NCI-H1417 (cell line): ENCODE measurements at places on chromosomes 2 and 18.

- DNase-seq, result no peak
Observed at GRCh38 chr2:185245216-185245615, 493.4 kb upstream of the FSIP2 start.

DNA sequence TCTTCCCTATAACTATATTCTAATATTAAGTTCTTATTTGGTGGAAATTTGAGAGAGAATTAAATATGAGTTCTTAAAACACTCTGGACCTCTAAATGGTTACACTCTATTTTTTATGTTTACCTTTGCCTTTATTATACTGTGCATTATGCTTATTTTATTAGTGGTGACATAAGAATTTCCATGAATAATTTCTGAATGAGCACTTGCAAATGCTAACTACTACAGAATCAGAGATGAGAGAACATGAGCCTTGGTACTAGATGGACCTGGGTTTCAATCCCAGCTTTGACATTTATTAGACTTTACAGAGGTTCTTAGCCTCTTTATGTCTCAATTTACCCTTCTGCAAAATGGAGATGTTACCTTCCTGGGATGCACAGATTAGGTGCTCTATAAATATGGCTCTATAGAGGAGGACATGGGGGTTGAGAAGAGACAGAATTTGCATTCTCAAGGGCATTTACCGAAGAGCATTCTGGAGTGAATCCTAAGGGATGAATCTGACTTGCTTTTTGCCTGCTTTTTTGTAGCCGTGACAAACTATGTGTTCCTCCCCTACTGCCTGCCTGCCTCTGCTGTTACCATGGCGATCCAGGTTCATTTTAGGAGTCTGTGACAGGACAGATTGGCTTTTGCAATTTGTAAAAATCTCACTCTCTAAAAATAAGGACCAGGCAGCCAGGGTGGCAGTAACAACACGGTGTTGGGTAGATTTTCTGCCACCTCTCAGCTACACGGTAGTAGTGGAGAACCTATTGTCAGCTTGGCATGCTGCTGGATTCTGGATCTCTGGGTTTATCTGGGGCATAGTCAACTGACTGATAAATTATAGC is 20.7 kb upstream of the CNRIP1 start:
- no peak for DNase-seq

- no peak for DNase-seq
Observed at GRCh38 chr2:178066890-178067669, 5.5 kb downstream of the PDE11A start.

DNA sequence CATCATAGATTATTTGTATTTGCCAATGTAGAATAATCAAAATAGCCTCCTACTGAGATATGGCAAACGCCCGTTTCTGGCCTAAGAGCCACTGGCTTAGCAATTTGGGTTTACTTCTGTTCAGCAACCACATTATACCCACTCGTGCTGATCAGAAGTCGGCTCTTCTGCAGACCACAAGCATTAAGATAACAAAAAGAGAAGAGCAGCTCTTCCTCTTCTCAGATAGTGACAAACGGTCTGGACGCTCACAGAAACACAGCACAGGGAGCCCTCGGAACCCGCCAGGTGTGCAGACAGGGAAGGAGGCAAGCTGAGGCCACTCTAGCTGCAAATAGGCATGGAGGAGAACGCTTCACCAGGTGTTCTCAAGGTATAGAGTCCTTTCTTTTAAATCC is 164.0 kb downstream of the HDAC4 start:
- peak; percentile 36 for DNase-seq

DNA sequence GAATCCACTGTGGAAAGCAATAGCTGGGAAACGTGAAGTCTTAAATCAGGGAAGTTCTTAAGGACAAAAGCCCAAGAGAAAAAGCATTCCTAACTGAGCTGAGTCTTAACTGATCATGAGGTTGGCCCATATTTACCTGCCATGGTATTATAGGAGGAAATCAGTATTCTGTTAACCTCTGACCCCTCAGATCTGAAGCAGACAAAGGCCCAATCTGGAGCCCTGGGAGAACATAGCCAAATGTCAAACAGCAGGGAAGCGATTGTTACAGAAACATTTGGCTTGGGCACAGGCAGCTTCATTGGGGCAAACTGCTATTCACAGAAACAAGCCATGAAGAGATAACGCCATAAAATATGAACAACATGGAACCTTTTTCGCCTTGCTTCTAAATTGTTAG is 18.8 kb downstream of the EPHA4 start:
- no peak for DNase-seq

DNA sequence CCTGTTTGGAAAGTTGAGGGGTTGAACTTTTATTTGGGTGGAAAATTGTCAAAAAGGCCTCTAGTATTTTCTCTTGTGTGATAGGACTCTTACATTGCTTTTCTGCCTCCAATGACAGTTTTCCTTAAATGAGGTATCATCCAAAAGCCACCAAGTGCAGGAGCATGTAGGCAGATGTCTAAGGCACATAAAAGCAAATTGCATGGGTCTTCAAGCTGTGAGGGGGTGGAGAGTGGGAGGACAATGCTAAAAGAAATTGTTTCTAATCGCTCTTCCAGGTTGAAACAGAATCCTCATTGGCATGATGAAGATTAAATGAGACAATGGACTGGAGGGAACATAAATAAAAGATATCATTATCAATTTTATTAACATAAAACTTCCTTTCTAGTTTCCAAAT is 6.8 kb downstream of the TACR1 start:
- DNase-seq, result no peak

DNA sequence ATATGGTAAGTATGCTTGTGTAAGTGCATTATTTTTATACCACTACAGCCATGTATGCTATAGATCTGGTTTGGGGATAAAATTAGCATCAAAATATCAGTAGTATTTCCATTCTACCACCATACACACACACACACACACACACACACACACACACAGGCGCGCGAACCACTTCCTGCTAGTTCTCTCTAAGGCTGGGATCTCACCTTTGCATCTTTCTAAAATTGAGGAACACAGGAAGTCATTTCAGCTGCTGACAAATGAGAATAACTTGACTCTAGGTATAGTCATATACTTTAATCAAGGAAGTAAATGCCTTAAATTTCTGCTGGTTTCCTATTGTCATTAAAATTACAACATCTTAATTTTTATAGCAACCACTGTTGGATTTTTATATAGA is 72.5 kb downstream of the RBM43 start:
- no peak for DNase-seq

DNA sequence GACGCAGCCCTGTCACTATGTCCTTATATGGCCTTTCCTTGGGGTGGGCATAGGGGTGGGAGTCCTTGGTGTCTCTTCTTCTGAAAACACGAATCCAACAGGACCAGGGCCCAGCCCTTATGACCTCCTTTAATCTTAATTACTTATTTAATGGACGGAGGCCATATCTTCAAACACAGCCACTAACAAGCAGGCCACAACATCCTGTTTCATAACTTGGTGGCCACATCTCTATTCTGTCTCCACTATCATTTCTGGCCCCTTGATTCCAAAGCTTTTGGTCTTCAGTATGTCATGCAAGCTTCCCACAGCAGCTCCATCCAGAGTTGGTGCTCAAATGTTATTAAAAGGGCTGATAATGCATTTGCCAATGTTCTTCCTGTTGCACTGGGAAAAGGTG is 287.3 kb upstream of the SMIM21 start:
- DNase-seq, result no peak

- no peak for DNase-seq
Observed at GRCh38 chr2:192700934-192701333, 506.2 kb upstream of the TMEFF2 start.

DNA sequence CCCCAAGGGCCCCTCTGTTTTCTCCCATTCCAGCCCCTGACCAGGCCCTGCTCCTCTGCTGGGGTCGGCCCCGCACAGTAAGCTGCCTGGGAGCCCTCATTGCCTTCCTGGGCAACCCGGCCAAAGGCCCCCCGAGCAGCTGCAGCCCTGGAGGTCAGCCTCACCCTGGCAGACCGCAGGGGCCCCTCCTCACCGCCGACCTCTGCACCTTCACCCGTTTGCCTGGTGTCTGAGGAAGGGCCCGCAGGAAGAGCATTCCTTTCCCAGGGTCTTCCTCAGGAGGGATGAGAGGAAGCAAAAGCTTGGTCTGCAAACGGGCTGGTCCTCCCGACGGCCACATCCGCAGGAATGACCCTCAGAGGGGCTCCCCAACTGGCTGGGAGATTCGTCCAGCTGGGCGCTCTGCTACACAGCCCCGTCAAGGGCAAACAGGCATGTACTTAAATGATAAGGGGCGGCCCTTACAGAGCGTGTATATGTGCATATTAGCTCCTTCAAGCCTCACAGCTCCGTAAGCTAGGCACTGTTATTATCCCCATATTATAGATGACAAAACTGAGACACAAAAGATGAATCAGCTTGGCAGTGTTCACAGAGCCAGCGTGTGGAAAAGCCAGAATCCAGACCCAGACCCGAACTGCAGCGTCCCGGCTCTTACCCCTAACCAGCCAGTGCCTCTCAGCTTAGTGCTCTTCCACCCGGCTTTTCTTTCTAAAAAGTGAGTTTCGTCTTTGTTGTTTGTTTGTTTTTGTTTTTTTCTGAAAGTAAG is 52.8 kb downstream of the SLC4A1AP start:
- DNase-seq, result no peak

GRCh38 chr2:121561617-121562268 is 31.1 kb downstream of the RNU4ATAC start:
- DNase-seq, result no peak

GRCh38 chr2:69080071-69080470 is 67.1 kb downstream of the ANTXR1 start:
- DNase-seq, result no peak

DNA sequence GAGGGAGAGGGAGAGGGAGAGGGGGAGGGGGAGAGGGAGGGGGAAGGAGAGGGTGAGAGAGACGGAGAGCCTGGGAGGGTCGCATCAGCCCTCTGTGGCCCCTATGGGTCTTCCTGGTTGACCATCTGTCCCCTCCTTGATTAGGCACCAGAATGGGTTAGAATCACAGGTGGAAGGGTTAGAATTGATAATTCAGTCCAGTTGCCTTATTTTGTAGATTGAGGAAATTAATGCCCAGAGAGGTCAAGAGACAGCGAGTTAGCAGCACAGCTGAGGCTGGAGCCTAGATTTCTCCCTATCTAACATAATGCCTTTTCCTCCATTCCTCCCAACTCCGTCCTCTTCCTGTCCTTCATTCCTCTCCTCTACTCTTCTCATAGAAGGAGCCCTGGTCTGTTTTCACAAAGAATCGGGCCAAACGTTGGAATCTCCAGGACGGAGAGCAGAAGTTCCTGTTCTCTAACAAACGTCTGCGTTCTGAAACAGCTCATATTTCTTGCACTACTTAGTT is 338 bp upstream of the THUMPD2 start:
- DNase-seq, result no peak

- DNase-seq, result peak; percentile 89
Observed at GRCh38 chr2:148888003-148888501, 13.0 kb downstream of the KIF5C start.

DNA sequence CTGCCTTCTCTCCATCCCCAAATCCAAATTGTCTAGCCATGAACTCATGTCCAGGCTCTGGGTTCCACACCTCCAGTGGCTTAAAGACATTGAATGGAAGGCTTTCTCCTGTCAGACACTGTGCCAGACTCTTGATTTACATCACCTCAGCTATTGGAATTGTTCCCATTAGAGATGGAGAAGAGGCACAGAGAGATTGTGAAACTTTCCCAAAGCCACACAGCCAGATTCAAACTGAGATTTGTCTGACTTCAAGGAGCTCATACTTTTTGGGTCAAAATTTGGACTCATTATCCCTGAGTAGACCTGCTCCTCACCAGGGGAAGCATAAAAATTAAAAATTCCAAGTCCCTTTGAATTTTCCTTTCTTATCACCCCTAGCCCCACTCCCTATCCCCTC is 18.9 kb upstream of the MYO3B start:
- DNase-seq, result no peak

DNA sequence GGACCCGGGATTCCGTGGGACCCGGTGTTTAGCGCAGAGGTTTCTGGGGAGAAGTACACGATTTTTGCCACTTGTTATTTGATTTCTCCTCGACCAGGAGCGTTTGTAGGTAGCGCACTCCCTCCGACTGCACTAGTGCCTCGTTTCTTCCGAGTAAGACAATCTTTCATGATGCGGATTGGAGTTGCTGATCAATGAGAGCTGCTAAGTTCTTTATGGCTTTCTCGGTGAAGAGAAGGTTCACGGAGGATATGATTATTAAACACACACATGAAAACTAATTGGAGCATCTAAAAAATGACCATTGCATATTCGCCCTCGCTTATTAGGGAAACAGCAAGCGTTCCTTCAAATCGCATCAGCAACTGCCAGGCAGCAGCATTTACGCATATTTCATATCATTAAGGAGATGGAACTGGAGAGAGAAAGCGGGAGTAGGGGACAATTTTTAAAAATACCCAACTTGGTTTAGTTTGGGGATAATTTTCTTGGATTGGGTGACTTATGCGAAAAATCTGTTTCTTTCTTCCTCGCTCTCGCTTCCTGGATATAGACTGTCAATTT is 616 bp downstream of the EML6 start:
- DNase-seq, result peak; percentile 86

DNA sequence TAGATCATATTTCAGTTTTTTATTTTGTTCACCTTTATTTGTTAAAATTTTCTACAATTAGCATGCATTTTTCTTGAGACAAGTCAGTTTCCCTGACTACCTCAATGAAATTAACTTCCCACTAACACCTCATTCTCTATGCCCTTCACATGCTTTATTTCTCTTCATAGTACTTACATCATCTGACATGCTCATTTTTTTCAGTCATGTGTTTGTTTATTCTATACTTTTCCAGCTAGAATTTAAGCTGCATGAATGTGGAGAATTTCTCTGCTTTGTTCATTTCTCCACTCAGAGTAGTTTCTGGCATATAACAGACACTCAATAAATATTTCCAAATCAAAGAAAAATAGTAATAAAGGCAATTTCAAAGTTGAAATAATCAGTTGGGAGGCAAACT is 78.9 kb upstream of the SCN7A start:
- DNase-seq, result no peak

DNA sequence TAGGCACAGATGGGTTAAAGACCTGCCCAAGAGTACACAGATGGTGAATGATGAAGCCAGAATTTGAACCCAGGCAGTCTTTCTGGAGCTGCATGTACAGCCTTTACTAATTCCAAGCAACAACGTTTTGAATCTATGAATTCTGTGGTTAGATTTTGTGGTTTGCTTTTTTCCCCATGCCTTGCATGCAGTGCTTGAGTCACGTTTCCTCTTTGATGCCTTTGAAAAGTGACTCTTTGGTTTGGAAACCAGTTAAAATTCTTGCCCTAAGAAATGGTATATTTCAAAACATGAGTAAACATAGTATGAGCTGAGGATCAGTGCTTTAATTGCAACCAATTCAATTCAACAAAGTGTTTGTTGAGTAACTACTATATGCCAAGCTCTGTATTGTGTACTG is 48.2 kb upstream of the PPM1B start:
- DNase-seq, result no peak

- no peak for DNase-seq
Observed at GRCh38 chr2:127661072-127661649, 14.2 kb downstream of the LIMS2 start.

DNA sequence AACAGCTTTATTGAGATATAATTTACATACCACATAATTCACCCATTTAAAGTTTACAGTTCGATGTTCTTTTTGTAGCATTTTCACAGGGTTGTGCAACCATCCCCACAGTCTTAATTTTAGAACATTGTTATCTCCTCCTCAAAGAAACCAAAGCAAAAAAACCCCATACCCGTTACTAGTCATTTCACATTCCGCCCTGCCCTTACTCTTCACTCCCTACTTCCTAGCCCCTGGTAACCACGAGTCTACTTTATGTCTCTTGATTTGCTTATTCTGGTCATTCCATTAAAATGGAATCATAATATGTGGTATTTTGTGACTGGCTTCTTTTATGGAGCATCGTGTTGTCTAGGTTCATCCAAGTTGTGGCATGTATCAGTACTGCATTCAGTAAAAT is 137.7 kb downstream of the TANC1 start:
- no peak for DNase-seq

GRCh38 chr2:226045080-226045479 is 645.6 kb downstream of the NYAP2 start:
- DNase-seq, result no peak
